Ammon's horn (tissue), 1 donor: ENCODE measurements at places on chromosomes 7 and 10.

- peak; percentile 56 for DNase-seq
Measured at GRCh38 chr10:93346694-93347093, 135.4 kb downstream of the MYOF start.

DNA sequence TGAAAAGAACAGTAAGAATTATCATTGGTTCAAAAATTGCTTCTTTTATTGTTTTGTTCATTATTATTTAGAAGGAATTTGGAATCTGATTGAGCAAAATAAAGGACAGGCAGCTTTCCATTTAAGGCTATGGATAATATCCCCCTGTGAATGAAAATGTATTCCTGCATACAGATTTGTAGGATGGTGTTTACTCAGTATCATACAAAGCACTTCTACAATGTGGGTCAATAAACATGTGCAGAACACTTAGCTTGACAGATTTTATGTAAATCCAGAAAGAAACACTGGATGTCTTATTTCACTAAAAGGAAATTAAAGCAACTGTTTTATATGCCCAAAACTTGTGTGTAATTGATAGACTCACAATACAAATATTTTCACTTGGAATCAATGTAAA lies 189.7 kb downstream of the THSD7A start:
- DNase-seq = no peak

DNA sequence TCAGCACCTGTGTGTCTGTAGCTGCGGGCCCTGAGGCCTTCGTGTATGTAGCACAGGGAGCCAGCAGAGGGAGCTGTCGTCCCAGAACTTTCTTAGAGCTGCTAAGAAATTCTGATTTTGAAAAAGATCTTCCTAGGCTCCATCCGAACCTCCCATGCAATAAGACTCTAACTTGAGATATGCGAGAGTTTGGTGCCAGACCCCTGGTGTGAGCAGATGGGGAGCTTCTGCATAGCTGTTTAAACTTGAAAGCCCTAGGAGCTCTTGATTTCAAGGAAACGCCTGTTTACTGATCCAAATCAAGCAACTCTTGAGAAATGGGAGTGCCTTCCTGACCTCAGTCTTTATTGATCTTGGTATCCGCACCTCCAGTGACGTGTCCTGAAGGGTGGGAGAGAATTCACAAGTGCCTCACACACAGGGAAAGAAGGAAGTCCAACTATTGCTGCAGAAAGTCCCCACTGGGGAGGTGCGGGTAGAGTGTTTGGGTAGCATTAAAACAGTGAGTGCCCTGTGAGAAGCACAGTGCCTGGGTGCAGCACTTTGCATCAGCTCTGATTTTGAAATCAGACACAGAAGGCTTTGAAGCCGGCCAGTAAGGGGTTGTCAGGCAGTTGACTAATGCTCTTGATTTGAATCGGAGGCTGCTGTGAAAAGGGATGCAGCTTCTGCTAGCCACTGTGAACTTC lies 66.4 kb upstream of the STRIP2 start:
- peak; percentile 86 for DNase-seq

GRCh38 chr7:17946591-17946990 lies 6.3 kb upstream of the SNX13 start:
- DNase-seq = no peak
